ENCODE measurements at places on chromosomes 3 and 15. TPM values are rescaled to one million over a fixed set of nuclear protein-coding genes. Genes with fewer than 3 reads are reported as not detected.

Gene LIPC
- polyA plus RNA-seq, result 2.8 TPM

DNA sequence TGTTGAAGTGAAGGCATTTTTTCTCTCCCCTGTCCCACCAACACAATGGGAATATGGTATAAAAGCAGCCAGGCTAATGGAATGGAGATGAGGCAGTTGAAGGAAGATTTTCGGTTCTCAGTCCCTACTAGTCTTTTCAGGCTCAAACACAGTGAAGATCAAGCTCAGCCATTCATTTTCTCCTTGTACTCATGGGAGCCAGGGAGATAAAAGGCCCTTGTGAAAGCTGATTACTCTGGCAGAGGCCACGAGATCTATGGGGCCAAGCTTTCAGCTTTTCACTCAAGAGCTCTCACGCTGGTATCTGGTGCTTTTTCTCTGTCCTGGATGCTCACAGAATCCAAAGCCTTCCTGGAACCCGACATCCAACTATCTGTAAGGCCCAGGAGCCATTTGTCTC lies 14.5 kb upstream of the FAN1 start:
- no peak for DNase-seq

DNA sequence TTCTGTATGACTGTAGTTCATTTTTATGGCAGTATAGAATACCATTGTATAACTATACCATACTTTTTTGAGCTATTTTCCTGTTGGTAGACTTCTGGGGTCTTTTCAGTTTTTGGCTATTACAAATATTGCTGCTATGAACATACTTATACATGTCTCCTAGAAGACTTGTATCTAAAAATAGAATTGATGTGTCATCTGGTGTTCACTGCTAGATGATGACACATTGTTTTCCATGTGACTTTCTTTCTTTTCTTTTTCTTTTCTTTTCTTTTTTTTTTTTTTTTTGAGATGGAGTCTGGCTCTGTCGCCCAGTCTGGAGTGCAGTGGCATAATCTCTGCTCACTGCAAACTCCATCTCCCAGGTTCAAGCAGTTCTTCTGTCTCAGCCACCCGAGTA lies 69.8 kb downstream of the SH3GL3 start:
- no peak for DNase-seq

- DNase-seq, result no peak
These were observed 109.6 kb downstream of the PIK3CB start for GRCh38 chr3:138725116-138725515.

Data from immature natural killer cell (primary cell).